BJ (cell line): ENCODE measurements at places on chromosomes 5 and 9.

DNA sequence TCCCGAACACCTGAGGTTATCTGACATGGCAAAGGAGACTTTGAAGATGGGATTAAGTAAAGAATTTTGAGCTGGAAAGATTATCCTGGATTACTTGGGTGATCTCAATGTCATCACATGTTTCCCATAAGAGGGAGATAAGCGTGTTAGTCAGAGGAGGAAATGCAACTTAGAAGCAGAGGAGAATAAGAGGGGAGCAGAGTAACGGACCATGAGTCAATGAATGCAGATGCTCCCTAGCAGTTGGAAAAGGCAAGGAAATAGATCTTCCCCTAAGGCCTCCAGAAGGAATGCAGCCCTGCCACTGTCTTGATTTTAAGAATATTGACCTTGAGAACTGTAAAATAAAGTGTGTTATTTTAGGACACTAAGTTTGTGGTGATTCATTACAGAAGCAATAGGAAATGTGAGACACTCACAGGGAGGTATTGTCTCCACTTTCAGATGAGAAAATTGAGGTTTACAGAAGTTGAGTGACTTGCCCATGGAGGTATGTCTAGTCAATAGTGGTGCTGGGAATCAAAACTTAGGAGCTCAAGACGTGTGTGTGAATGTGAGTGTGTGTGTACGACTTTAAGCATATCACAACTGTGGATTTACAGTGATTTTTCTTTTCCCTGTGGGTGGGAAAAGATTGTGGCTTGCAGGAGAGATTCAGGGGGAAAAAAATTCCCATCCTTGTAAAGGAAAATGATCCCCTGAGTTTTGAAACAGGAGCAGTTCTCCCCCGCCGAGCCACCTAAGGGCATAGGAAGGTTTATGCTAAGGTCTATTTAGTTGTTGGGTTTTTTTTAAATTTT, 125.3 kb downstream of the TRIM32 start:
- no peak for DNase-seq

GRCh38 chr5:109016300-109016699, 268.6 kb downstream of the FER start:
- DNase-seq = no peak

- no peak for DNase-seq
These were observed 102.2 kb upstream of the IER5L start for GRCh38 chr9:129280236-129280622.

DNA sequence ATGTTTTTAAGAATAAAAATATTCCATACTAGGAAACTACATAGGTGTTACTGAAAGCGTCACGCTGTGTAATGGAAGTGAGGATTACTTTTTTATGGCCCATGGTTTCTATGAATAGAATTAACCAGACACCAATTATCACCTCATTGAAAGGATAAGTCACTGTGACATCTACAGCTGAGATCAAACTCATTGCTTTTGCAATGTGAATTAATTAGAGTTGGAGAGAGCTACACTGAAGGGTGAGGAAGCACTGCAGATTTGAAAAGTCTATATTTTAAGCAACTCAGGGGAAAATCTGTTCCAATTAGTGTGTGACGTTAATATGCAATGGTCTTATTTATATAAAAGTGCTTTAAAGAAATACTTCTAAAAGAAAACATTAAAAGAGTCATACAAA, 1300.1 kb upstream of the DMAC1 start:
- no peak for DNase-seq

- no peak for DNase-seq
These were observed 32.8 kb downstream of the NEUROG1 start for GRCh38 chr5:135502836-135503520.

- DNase-seq = peak; percentile 67
These were observed 74.3 kb downstream of the DCP2 start for GRCh38 chr5:113050721-113051382.

- no peak for DNase-seq
These were observed 91.8 kb downstream of the SEMA5A start for GRCh38 chr5:9454012-9454481.

- DNase-seq = no peak
These were observed 81.8 kb upstream of the RASA1 start for GRCh38 chr5:87185838-87186237.

GRCh38 chr9:121700832-121701419, 49.5 kb downstream of the DAB2IP start:
- no peak for DNase-seq

DNA sequence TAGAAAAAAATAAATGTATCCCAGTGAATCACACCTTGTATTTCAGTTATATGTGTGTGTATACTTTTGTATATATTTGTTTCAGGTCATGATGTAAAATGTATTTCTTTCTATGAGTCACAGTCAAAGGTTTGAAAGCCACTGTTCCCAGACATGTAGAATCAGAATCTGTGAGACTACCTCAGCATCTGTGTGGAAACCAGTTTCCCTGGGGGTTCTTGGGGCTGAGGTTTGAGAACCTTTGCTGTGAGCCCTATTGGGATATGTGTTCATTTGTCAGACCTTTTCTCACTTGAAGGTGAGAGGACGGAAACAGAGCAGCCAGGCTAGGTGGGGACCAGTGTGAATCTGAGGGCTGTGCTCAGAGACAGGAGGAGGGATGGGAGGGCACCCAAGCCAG, 78.7 kb upstream of the SAP30L start:
- no peak for DNase-seq

DNA sequence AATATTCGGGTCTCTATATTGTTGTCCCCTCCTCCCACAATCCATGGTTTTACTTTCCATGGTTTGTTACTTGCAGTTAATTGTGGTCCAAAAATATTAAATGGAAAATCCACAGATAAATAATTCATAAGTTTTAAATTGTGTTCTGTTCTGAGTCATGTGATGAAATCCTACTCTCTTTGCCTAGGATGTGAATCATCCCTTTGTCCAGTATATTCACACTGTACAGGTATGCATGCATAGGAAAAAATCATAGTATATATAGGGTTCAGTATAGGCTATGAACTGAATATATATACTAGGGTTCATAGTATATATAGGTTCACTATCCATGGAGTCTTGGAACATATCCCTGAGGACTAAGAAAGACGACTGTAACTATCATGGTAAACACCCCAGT, 19.6 kb downstream of the INSYN2B start:
- no peak for DNase-seq

GRCh38 chr9:23497137-23497504, 328.9 kb downstream of the ELAVL2 start:
- no peak for DNase-seq

DNA sequence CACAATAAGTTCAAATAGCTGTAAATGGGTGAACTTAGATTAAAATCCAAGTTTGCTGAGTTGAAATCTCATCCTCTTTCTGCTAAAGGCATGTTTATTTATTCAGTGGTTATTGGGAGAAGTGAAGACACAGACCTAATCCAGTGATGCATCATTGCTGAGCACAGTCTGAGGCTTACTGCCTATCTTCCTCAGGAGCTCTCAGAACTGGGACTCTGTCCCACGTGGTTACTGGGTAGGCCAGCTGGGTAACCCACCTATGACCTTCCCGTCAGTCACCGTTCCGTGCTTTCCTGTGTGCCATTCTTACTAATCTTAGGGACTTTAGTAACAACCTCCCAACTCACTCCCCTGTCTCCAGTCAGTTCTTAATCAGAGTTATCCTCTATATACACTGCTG, 226.8 kb upstream of the ATP10B start:
- DNase-seq = no peak

- DNase-seq = no peak
These were observed 90.7 kb downstream of the MAT2B start for GRCh38 chr5:163595932-163596607.

DNA sequence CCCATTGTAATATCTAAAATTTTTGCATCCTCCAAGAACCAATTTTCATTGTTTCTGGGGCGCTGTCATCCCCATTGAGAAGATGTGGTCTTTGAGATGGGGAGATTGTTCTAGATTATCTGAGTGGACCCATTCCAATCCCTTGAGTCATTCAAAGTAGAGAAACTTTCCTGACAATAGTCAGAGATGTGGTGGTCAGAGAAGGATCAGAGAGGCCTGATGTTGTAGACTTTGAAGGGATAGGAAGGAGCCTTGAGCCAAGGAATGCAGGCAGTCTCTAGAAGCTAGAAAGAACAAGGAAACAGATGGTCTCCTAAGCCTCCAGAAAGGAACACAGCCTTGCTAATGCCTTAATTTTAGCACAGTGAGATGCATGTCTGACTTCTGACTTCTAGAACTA, 80.4 kb downstream of the TEK start:
- no peak for DNase-seq

DNA sequence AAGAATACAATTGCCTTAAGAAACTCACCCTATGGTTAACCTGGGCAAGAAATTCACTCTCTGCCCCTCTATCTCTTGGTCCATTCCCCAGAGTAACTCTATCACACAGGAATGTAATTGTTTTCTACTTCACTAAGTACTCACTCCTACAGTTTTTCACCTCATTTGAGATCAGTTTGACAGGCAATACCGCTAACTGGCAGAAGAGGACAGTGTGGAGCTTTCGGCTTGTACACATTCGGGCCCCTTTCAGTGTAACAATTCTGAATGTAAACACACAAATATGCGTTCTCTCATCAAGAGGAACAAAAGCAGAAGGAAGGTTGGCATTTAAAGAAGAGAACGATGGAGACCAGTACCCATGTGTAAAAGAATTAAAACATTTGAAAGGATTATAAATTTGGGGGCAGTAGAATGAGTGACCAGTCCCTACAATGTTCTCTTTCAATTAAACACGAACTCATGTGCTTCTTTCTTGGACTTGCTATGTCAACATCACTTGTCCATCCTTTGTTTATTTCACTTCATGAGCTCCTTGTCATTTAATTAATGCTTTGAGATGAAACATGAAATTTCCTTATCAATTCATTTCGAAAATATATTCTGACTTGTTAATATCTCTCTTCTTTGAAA, 188.5 kb upstream of the GRAMD2B start:
- DNase-seq = no peak

DNA sequence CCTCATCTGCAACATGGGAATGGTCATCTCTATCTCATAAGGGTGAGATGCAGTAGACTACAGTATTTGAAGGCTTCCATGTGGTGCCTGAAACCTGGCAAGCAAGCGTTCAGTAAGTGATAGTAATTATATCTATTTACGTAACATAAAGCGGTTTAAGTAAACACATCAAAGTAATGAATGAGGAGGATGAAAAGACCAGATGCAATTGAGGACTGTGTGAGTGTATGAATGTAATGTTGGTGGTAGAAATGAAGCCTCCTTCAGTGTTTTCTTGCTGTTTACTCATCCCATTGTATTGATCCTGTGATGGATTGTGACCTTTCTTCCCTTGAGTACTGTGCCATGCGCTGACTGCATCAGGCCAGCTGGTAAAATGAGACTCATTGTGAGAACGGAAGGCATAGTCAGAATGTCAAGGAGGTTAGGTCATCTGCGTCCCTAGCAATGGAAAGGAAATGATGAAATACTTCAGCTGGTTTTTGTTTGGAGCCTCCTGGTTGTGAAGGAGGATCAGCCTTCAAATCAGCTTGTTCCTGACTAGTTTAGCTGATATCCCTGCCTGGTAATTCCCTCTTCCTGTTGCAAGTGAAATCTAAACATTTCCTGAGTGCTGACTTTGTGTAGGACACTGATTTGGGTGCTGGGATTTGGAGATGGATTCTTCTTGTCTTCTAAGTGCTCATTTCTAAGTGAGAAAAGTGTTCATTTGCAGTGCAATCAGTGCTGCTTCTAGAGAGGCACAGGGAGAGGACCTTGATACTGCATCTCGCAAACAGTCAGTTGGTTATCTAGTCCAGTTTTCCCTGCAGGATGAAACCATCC, 35.6 kb downstream of the TNFSF8 start:
- peak; percentile 90 for DNase-seq

DNA sequence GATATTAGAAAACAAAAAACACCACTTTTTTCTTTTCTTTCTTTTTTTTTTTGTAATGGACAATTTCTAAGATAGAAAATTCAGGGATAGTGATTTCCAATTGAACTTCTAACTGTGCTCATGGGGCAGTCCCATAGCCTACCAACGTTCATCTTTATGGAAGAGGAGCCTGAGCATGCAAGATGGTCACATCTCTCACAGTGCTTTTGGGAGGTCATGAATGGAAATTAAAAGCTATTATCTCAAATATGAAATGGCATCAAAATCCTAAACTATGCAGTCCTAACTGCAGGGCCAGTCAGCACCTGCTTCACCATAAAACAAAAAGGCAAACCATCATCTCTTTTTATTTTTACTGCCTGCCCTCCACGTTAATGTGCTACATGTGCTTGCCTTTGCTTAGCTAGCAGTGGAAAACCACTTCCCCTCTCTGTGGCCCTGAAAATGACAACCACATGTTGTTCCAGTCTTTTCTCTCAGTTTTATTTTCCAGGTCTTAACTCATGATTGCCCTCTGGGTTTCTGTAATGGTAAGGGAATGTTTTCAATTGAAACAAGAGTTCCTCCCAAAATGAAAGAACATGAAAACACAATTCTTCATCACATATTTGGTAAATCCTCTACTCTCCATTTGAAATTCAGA, 16.7 kb downstream of the IFNB1 start:
- peak; percentile 73 for DNase-seq

GRCh38 chr5:173143567-173143966, 764 bp upstream of the BNIP1 start:
- no peak for DNase-seq

DNA sequence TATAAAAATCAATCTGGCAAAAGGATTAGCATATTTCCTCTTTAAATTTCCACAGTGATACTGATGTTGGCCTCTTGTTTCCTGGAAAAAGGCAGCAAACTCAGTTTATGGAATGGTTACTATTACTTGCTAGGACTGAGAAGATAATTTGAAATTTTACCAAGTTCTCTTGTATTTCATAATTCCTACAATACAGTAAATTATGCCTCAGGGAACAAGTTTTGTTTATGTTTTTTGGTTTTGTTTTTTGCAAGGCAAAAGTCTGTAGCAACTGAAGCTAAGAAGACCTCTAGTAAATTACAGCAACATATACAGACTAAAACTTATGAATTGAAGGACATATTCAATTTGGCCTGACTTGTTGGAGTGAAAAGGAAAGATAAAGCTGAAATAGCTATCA, 30.2 kb upstream of the SLCO6A1 start:
- DNase-seq = no peak

DNA sequence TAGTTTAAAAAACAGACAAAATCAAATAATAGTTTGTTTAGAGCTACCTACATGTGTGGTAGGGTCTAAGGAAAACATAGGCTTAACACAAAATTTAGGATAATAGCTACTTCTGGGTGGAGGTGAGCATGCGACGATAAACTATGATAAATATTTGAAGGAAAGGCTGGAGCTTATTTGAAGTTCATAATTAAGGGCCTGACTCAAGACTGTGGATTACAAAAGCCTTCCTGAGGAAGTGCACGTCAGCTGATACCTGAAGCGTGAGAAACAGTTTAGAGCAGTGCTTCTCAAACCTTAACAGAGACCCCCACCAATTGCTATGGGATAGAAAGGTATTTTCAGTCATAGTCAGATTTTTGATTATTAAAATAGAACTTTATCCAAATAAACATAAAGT, 20.4 kb upstream of the UBLCP1 start:
- no peak for DNase-seq

GRCh38 chr5:60334281-60334713, 365.7 kb downstream of the DEPDC1B start:
- peak; percentile 25 for DNase-seq

- DNase-seq = no peak
These were observed 313.8 kb downstream of the CTNND2 start for GRCh38 chr5:11590475-11590874.

- no peak for DNase-seq
These were observed 7.1 kb upstream of the BTF3 start for GRCh38 chr5:73491155-73491554.
